Stimulated activated CD4-positive, alpha-beta T cell treated with anti-CD3 and anti-CD28 coated beads, Interleukin-4, amount 100 ng/mL, for 1 hour (primary cell): ENCODE measurements at places on chromosomes 4 and X.

DNA sequence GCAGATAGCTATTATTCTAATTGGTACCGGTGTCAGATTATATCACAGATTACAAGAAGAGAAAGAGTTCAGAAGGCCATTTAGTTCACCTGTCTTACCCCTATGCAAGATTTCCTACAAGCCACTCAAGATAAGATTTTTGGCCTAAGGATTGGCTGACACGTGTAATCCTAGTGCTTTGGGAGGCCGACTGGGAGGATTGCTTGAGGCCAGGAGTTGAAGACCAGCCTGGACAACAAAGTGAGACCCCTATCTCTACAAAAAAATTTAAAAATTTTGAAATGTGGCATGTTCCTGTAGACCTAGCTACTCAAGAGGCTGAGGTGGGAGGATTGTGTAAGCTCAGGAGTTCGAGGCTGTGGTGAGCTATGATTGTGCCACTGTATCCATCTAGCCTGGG, 77.1 kb upstream of the HPRT1 start:
- DNase-seq = no peak

DNA sequence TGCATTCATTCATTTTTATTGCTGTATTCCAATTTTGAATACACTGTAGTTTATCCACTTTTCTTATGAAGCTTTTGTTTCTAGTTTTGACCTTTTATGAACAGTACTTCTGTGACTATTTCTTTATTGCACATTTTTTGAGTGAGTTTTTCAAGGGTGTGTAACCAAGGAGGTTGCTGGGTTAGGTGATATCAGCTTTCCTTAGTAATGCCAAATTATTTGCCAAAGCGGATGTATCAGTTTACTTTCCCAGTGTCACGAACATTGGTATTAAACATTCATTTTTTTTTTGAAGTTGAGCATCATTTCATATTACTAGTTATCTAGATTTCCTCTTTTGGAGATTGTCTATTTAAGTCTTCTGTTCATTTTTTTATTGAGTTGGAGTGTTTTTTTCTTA, 32.9 kb downstream of the STIM2 start:
- DNase-seq = no peak

DNA sequence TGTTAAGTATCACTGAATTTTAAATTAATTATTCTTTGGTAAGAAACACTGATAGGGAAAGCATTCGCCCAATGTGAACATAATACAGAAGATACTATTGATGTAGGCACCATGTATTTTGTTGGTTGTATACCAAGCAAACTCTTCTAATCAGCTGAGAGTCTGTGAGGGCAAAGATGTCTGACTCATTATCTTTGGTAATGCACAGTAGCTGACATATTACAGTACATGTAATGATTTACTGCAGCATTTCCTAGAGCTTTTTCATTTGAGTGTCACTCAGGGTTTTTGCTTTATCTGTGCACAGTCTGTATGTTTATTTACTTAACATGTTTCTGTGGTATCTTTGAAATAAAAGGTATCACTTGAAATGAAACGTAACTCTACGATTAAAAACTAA, 49.2 kb downstream of the CENPVL3 start:
- no peak for DNase-seq

- DNase-seq = no peak
Observed at GRCh38 chr4:896216-896615, 35.9 kb downstream of the GAK start.

DNA sequence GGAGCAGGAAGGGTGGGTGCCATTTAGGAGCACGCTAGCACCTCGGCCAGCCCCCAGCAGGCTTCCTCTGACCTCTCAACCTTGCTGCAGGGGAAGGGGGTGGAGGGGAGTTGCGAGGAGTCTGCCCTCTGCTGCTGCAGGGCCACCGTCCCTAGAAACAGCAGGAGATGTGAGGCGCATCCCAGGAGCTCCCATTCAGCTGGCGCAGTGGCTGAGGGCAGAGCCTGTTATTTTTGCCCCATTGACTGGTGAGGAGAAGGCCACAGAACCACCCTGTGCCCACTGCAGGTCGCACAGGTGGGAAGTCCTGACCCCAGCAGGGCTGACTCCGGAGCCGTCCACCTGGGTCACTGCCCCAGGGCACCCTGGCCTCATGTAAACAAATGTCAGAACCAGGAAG, 8.0 kb downstream of the PDE6B start:
- no peak for DNase-seq

- DNase-seq = no peak
Observed at GRCh38 chr4:145679991-145680455, at the start of gene C4orf51. Gene C4orf51 (plus strand): TSS chr4:145680146. CDS start chr4:145680204, 58 bp downstream.

- no peak for DNase-seq
Observed at GRCh38 chr4:47913330-47913729, 1.1 kb downstream of the NFXL1 start.

DNA sequence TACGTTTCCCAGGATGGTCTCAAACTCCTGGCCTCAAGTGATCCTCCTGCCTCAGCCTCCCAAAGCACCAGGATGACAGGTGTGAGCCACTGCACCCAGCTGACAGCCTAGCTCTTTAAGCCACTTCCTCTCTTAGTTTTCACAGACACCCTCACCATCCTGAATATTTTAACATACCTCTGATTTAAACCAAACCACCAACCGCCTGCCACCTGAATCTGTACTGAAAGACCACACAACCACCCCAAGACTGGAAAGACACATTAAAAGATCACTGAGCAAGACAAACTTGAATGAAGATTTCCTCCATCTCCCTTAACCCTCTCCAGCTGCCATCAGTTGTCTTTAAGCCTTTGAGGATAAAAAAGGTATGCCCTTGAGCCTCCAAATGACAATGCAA, 110.6 kb downstream of the SH3KBP1 start:
- no peak for DNase-seq

- no peak for DNase-seq
Observed at GRCh38 chrX:2614911-2615310, 76.2 kb upstream of the CD99 start.

- DNase-seq = no peak
Observed at GRCh38 chr4:186146458-186146857, 42.0 kb downstream of the FAM149A start.

- DNase-seq = no peak
Observed at GRCh38 chr4:87872028-87872427, 39.3 kb downstream of the MEPE start.

GRCh38 chr4:21113496-21114223, 413.4 kb downstream of the PACRGL start:
- no peak for DNase-seq

DNA sequence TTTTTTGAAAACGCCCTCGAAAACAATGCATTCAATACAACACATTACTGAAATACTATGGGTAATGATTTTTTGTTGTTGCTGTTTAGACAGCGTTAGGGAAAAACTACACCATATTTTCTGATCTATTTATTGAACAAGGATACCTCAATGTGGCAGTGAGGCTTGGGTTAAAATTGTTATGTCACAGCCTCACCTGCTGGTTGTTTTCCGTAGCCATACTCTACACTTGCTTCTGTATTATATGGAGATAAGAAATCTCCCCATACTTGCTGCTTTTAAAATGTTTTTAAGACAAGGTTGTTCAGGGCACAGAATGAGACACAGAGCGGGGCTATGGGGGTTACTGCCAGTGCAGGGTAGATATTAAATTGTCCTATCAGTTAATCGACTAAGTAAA, 221.6 kb upstream of the FTHL17 start:
- DNase-seq = no peak

DNA sequence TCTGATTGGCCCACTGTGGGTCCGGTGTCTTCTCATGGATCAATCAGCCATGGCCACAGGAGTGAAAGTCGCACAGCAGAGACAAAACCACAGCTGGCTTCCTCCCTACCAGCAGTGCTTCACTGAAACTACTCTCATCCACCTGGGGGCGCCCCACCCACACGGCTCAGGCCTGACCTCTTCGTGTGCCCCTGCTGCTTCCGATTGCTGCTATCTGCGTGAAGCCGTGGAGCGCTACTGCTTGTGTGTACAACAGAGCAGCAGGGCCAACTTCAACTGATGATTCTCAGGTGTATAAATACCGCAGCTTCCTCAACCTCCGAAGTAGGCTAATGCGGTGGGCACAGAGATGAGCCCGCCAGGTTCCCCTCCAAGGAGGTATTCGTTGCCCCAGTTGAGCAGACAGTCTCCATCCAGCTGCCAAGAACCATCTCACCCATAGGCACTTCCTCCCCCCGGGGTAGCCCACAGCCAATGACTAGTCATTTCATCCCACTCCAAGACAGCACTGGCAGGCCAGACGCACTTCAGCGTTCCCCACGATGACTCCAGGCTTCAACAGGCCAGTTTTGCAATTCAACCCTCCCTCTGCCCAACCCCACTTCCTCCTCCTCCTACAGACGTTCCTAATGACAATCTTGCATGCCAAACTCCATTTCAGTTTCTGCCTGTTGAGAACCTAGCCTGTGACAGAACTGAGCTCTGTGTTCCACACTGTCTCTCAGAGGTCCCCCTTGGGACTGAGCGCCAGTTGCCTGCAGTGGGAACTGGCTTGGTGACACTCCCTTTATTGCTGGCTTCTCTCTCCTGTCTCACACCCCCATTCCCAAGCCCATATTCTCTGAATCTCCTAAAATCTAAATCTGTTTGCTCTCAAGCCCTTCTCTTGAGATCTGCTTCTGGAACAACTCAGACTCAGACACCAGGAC, 41.3 kb upstream of the ATP6AP2 start:
- peak; percentile 58 for DNase-seq

- DNase-seq = no peak
Observed at GRCh38 chr4:100926039-100926717, 408.4 kb upstream of the EMCN start.

DNA sequence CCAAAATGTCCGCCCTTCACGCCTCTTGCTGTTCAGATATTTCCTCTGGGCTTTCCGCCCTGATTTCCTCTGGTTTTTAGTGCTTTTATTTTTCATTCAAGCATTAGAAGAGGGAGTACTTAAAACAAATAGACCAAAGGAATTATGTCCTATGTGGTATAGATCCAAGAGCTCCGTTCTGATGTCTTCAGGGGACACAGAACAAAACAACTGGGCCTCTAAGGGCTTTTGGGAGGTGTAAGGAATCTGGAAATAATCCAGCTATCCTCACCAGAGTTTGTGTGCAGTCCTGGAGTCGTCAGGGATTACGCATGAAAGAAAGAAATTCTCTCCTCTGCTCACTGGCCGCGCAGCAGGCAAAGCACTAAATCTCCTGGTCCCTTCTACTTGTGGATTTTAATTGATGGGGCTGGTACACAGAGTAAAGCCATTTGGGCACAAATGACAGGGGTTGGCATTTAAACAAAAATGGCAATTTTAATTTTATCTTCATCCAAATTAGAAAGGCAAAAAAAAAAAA, 999.2 kb downstream of the ADGRL3 start:
- no peak for DNase-seq

DNA sequence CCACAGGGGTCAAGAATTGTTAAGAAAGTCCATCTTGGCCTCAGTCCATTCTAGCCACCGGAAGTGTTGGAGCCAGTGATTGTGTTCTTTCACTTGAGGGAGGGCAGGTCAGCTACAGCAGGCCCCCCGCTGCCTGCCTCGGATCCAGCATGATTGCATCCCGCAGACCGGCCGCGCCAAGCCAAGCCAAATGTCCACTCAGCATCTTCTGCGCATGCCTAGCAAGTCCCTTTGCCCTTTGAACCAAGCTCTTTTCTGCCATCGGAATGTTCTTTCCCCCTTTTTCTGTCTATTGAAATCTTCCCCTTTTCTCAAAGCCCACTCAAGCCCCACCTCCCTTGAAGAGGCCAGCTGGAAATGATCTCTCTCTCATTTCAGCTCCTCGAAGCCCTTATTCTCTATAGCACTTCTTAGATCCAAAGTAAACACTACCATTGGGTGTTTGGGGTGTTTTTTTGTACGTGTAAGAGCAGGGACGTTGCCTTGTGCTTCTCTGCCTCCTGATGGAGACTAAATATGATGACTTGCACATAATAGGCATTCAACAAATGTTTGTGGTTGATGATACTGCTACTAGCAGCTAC, 147.8 kb upstream of the BCOR start:
- no peak for DNase-seq

- no peak for DNase-seq
Observed at GRCh38 chr4:102569200-102569599, 68.0 kb downstream of the NFKB1 start.
